Immature natural killer cell (primary cell): ENCODE measurements at places on chromosomes 4 and X. TPM values are rescaled to one million over a fixed set of nuclear protein-coding genes. Genes with fewer than 3 reads are reported as not detected.

Gene ZNF630
- 2.2 TPM for polyA plus RNA-seq

Gene MAGEB18
- not detected for polyA plus RNA-seq

Gene SSX2B
- not detected for polyA plus RNA-seq

Gene CLGN
- polyA plus RNA-seq = not detected

Gene CNGA1
- not detected for polyA plus RNA-seq

Gene BBS12
- polyA plus RNA-seq = 1.1 TPM
